Stimulated activated CD8-positive, alpha-beta memory T cell treated with anti-CD3 and anti-CD28 coated beads, Interleukin-4, amount 100 ng/mL, for 1 hour (primary cell): ENCODE measurements at places on chromosomes 11 and 22.

DNA sequence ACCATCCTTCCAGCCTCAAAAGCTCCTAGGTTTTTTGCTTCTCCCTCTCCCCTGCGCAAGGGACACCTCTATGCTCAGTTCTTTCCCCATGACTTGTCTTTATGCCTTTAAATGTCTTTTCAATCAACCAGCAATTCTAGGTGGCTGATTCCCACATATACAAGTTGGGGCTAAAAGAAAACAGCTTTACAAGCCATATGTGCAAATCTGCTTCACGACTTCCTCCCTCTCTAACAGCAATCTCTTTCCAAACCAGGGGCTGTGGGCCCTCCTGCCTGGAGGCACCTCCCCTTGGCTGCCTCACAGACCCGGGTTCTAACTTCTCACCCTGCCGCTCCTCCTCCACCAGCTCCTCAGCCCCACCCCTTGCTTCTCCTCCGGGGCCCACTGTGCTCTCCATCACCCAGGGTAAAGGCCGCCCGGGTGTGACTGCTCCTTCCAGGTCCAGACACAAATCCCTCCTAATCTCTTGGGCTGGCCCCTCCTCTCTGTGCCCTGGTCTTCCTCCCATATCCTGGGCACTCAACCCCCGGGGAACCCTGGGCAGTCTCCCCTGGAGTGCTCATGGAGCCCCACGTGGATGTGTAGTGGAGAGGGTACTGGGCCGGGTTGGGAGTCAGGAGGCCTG, 14.1 kb downstream of the TMPRSS13 start:
- no peak for DNase-seq

DNA sequence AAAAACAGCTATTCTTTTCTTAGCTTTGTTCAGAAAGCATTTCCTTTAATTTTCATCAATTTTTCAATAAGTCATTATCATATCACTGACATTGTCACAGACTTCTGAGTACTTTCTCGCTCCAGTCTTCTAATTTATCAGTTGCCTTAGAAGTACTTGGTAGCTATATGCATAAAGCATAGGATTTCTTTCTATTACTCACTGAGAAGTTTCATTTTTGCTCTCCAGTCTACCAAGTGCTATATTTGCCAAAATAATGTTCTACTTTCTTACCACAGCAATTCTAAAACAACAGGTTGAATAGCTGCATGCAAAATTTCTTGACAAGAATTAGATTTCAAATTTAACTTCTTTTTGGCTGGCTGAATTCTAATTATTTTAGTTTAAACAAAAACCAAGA, 116.3 kb downstream of the STK33 start:
- no peak for DNase-seq

DNA sequence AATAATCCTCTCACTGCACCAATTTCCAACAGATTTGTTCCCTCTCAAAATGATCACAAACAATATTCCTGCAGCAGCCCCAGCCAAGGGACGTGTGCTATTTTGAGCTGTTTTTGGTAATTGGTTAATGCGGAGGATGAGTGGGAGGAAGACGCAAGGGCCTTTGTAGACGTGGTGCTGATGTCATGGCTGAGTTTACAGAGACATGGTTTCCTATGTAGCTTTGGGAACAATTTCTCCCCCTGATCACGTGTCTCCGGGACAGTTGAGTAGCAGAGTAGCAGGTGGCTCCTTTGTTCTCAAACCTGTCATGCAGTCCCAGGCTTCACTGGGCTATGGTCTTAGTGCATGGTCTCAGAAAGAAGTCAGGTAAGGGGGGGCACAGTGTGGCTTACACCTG, 183.2 kb upstream of the NECTIN1 start:
- DNase-seq, result no peak

- no peak for DNase-seq
These were observed at the start of gene RIC3 for GRCh38 chr11:8168485-8169257. Gene RIC3, minus strand, starts transcription at chr11:8169025. Its CDS starts 36 bp downstream, at chr11:8168989.

DNA sequence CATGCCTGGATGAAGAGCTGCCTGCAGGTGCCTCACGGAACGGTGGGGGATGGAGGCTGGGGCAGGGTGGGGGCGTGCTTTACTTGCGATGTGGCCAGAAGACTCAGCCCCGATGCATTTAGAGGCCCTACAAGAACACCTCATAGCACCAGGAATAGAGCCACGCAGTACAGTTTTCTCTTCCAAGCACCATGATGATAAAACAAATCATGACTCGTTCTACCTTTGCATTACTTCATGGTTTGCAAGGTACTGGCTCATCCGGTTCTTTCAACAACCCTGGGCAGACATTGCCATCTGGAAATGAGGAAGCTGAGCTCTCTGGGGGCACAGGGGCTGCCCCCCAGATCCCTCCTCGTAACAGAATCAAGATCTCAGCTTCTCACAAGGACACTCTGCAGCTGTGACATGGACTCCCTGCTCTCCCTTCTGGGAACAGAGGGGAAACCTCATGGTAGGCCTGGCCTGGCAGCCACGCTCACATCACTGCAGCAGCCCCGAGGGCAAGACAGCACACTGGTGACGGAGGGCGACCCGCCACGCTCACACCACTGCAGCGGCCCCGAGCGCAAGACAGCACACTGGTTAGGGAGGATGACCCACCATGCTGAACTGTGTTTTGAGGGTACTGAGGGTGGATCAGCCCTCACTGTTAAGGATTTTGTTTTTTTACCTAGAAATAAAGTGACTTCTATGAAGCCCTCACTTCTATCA, 46.9 kb downstream of the PHF21B start:
- DNase-seq, result no peak
